CD4-positive, CD25-positive, alpha-beta regulatory T cell (primary cell): ENCODE measurements at places on chromosomes 12 and 14. TPM values are rescaled to one million over a fixed set of nuclear protein-coding genes. Genes with fewer than 3 reads are reported as not detected.

- no peaks in the 10 kb centered on the region for H3K27me3 ChIP-seq
- no peak for DNase-seq
Measured at GRCh38 chr12:12671850-12672660, 23.9 kb downstream of the GPR19 start.

GRCh38 chr12:13816394-13816793 is 165.0 kb downstream of the GRIN2B start:
- no peak for DNase-seq
- no peaks in the 10 kb centered on the region for H3K36me3 ChIP-seq
- no peaks in the 10 kb centered on the region for H3K4me1 ChIP-seq
- no peaks in the 10 kb centered on the region for H3K27me3 ChIP-seq
- H3K4me3 ChIP-seq, result no peak overlapping the region

DNA sequence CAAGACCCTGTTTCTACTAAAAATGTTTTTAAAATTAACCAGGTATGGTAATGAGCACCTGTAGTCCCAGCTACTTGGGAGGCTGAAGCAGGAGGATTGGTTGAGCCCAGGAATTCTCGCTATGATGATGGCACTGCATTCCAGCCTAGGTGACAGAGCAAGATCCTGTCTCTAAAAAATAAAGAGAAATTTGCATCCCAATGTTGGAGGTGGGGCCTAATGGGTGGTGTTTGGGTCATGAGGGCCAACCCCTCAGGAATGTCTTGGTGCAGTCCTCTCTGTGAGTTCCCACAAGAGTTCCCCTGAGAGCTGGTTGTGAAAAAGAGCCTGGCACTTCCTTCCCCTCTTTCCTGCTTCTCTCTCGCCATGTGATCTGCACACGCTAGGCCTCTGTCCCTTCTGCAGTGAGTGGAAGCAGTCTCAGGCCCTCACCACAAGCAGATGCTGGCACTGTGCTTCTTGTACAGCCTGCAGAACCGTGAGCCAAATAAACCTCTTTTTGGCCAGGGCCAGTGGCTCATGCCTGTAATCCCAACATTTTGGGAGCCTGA is 11.3 kb downstream of the ACOT6 start:
- H3K4me3 ChIP-seq, result no peak overlapping the region
- no peaks in the 10 kb centered on the region for H3K4me1 ChIP-seq
- H3K27ac ChIP-seq, result no peak overlapping the region
- no peaks in the 10 kb centered on the region for H3K27me3 ChIP-seq
- no peak for DNase-seq

GRCh38 chr12:57751432-57751787 is 700 bp downstream of the CDK4 start:
- peaks cover 25% of the 10 kb centered on the region for H3K36me3 ChIP-seq
- H3K27me3 ChIP-seq, result no peaks in the 10 kb centered on the region
- peaks cover 41% of the 10 kb centered on the region for H3K4me1 ChIP-seq
- no peak for DNase-seq
- peak overlapping the region; percentile 63 for H3K4me3 ChIP-seq

DNA sequence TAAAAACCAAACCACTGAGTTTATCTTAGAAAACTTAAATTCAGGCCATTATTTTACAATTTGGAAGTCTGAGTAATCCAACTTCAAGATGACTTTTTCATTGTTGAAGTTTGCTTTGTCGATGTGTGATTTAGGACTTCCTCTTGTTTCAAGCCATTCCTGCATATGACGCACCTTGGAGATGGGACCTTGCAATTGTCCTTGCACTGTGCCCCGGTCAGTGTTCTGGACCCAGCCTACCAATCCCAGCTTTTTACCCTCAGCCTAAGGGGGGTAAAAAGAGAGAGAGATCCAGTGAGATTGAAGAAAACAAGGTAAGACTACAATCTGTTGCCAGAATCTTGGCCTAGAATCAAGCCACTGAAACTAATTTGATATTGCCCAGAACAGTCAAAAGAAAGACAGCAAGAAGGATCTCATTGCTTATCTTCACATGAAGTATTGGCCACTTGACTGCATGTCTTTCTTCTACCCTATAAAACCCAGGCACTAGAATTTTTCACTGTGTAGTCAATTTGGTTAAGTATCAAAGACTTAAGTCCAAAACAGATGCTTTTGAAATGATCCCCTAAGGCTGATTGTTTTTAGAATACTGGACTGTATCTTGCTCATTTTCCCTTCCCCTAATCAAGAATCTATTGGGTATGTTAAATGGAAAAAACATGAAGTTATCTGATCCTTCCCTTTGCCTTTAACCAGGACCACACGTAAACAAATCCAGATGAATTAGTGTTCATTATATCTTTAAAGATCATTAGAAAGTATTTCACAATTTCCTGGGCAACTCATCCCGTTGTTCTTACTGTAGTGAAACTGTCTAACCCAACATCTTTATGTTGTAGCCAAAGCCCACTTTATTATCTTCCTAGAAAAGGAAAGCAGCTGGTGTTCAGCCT is 2.4 kb upstream of the MLH3 start:
- no peak for DNase-seq
- H3K4me1 ChIP-seq, result peaks cover 20% of the 10 kb centered on the region
- H3K4me3 ChIP-seq, result no peak overlapping the region
- no peaks in the 10 kb centered on the region for H3K36me3 ChIP-seq
- no peak overlapping the region for H3K27ac ChIP-seq

- H3K27me3 ChIP-seq, result no peaks in the 10 kb centered on the region
- no peaks in the 10 kb centered on the region for H3K36me3 ChIP-seq
- no peak overlapping the region for H3K27ac ChIP-seq
- no peak for DNase-seq
Measured at GRCh38 chr14:38851111-38851510, 251.9 kb downstream of the SEC23A start.

DNA sequence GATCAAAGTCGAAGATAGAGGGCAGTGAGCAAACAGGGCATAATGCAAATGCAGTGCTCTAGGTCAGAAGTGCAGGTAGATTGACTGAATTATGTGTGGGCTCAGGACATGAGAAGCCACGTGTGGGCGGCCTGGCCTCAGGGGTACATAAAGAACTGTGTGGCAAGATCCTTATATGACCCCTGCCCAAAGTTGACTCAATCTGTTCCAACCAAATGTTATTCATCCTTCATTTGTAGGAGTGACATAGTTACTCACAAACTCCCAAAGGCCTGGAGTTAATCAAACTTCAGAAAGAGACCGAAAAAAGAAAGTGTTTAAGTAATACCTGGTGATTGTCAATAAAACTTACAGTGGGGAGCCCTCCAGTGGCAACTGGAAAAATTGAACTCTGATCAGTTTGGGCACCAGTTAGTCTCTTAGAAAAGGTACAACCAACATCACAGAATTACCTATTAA is 150.4 kb upstream of the FAR2 start:
- H3K4me3 ChIP-seq, result no peak overlapping the region
- DNase-seq, result peak; percentile 24
- H3K27ac ChIP-seq, result no peak overlapping the region
- H3K36me3 ChIP-seq, result no peaks in the 10 kb centered on the region
- peaks cover 2% of the 10 kb centered on the region for H3K27me3 ChIP-seq

- DNase-seq, result peak; percentile 12
- H3K27me3 ChIP-seq, result no peaks in the 10 kb centered on the region
- H3K27ac ChIP-seq, result no peak overlapping the region
- H3K4me3 ChIP-seq, result peak overlapping the region; percentile 54
- peaks cover 8% of the 10 kb centered on the region for H3K4me1 ChIP-seq
Measured at GRCh38 chr12:52903285-52903854, 1.5 kb downstream of the KRT8 start.

CD4 gene
- 327 TPM for polyA plus RNA-seq

ACSM4 gene
- polyA plus RNA-seq, result not detected
